Osteoblast (primary cell): ENCODE measurements at places on chromosomes 2 and 18. TPM values are rescaled to one million over a fixed set of nuclear protein-coding genes. Genes with fewer than 3 reads are reported as not detected.

DNA sequence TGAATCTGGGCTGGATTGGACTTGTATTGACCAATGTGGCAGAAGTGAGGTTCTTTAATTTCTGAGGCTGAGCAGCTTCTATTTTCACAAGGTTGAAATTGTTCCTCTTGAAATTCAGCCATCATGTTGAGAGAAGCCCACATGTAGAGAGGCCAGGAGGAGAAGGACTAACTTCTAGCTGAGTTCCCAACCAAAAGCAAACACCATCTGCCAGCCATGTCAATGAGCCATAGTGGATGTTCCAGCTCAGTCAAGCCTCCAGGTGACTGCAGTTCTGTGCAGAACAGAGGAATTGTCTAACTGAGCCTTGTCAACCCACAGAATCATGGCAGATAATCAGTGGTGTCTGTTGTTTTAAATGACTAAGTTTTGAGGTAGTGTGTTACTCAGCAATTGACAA lies 110.6 kb upstream of the ACVR1 start:
- DNase-seq: no peak

GRCh38 chr2:233693963-233694362 lies 1.3 kb downstream of the UGT1A6 start:
- DNase-seq: no peak

The INHBB gene
- total RNA-seq: under 0.01 and 0.29 TPM in 2 replicates

The KCNK3 gene
- total RNA-seq: not detected in 2 replicates
